ENCODE measurements at places on chromosomes 4 and X. TPM values are rescaled to one million over a fixed set of nuclear protein-coding genes. Genes with fewer than 3 reads are reported as not detected.

MAGEB1 gene
- not detected for total RNA-seq

TCEAL5 gene
- not detected for total RNA-seq

PKD2 gene
- total RNA-seq: 21.4 TPM

ANXA10 gene
- total RNA-seq: 3.4 TPM

MAGEB6B gene
- not detected for total RNA-seq

MBNL3 gene
- total RNA-seq: not detected

TLR1 gene
- 0.67 TPM for total RNA-seq

All from A549 treated with RU486 at 1 μM for 4 hours (cell line).